ENCODE measurements at places on chromosomes 4 and X.

DNA sequence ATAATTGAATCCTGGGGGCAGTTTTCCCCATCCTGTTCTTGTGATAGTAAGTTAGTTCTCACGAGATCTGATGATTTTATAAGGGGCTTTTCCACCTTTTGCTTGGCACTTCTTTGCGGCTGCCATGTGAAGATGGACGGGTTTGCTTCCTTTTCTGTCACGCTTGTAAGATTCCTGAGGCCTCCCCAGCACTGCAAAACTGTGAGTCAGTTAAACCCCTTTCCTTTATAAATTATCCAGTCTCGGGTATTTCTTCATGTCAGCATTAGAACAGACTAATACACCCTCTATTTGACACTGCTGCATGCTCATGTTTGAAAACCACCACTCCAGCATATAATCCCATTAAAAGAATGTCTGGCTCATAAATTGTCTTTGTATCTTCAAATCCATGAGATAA, 264.4 kb upstream of the ITM2A start:
- no peaks in the 10 kb centered on the region for H3K36me3 ChIP-seq
- H3K4me1 ChIP-seq = no peaks in the 10 kb centered on the region
- H3K27ac ChIP-seq = no peak overlapping the region
- H3K4me3 ChIP-seq = no peak overlapping the region
- H3K27me3 ChIP-seq = no peaks in the 10 kb centered on the region

DNA sequence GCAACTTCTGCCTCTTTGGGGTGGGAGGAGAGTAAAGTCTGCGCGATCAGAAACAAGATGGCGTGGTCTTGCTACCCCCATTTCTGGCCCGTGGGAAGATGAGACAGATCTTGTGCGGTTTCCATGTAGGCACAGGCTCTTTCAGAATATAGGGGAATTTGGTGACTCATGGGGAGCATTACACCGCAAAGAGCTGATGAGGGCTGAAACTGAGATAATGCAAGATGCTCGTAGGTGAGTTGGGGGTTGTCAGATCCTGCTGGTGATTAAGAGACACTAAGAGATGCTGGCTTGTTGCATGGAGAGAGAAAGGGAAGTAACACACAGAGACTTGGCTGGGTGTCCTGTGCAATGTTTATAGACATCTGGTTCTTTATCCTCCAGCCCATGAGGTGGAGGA, 1.5 kb downstream of the EVC start:
- H3K27ac ChIP-seq = no peak overlapping the region
- H3K4me1 ChIP-seq = peaks cover 4% of the 10 kb centered on the region
- H3K27me3 ChIP-seq = peaks cover 47% of the 10 kb centered on the region
- H3K36me3 ChIP-seq = no peaks in the 10 kb centered on the region

- no peak for DNase-seq
- no peaks in the 10 kb centered on the region for H3K27me3 ChIP-seq
- H3K27ac ChIP-seq = no peak overlapping the region
- H3K36me3 ChIP-seq = peaks cover 2% of the 10 kb centered on the region
Measured at GRCh38 chrX:41542135-41542534, 95.0 kb downstream of the NYX start.

GRCh38 chr4:162164906-162165510, 1.2 kb upstream of the FSTL5 start:
- H3K4me1 ChIP-seq = peaks cover 5% of the 10 kb centered on the region
- no peak overlapping the region for H3K4me3 ChIP-seq
- no peaks in the 10 kb centered on the region for H3K36me3 ChIP-seq
- H3K27ac ChIP-seq = no peak overlapping the region

- no peaks in the 10 kb centered on the region for H3K36me3 ChIP-seq
- no peak overlapping the region for H3K4me3 ChIP-seq
- no peak overlapping the region for H3K27ac ChIP-seq
Measured at GRCh38 chr4:106583108-106583507, 214.5 kb upstream of the GIMD1 start.

- no peak overlapping the region for H3K27ac ChIP-seq
- no peak overlapping the region for H3K4me3 ChIP-seq
- H3K36me3 ChIP-seq = no peaks in the 10 kb centered on the region
- no peak for DNase-seq
Measured at GRCh38 chrX:150548684-150549083, 19.7 kb upstream of the MTM1 start.

GRCh38 chr4:155496294-155496626, 119.5 kb upstream of the MAP9 start:
- H3K27me3 ChIP-seq = peaks cover 10% of the 10 kb centered on the region
- H3K4me3 ChIP-seq = no peak overlapping the region
- no peaks in the 10 kb centered on the region for H3K36me3 ChIP-seq
- no peak overlapping the region for H3K27ac ChIP-seq
- DNase-seq = no peak

- peaks cover 2% of the 10 kb centered on the region for H3K36me3 ChIP-seq
- H3K4me3 ChIP-seq = peak overlapping the region; percentile 29
- H3K4me1 ChIP-seq = peaks cover 27% of the 10 kb centered on the region
- peaks cover 20% of the 10 kb centered on the region for H3K27me3 ChIP-seq
Measured at GRCh38 chrX:46576458-46576857, 2.9 kb downstream of the CHST7 start.

GRCh38 chr4:175252642-175253041, 334.5 kb downstream of the ADAM29 start:
- no peaks in the 10 kb centered on the region for H3K4me1 ChIP-seq
- DNase-seq = no peak
- no peak overlapping the region for H3K4me3 ChIP-seq
- no peaks in the 10 kb centered on the region for H3K36me3 ChIP-seq

GRCh38 chr4:187480146-187481145, 515.1 kb upstream of the ZFP42 start:
- H3K27me3 ChIP-seq = no peaks in the 10 kb centered on the region
- no peak overlapping the region for H3K4me3 ChIP-seq

All from activated naive CD8-positive, alpha-beta T cell treated with anti-CD3 and anti-CD28 coated beads for 36 hours (primary cell).